ENCODE measurements at places on chromosomes 3 and 15.
A peak's percentile ranks its signal among the peaks of the same experiment; 100 is the strongest.

- H3K36me3 ChIP-seq, result no peaks in the 10 kb centered on the region
- no peak overlapping the region for H3K4me3 ChIP-seq
- H3K27me3 ChIP-seq, result no peaks in the 10 kb centered on the region
These were observed 702.2 kb downstream of the NLGN1 start for GRCh38 chr3:174099724-174100123.

DNA sequence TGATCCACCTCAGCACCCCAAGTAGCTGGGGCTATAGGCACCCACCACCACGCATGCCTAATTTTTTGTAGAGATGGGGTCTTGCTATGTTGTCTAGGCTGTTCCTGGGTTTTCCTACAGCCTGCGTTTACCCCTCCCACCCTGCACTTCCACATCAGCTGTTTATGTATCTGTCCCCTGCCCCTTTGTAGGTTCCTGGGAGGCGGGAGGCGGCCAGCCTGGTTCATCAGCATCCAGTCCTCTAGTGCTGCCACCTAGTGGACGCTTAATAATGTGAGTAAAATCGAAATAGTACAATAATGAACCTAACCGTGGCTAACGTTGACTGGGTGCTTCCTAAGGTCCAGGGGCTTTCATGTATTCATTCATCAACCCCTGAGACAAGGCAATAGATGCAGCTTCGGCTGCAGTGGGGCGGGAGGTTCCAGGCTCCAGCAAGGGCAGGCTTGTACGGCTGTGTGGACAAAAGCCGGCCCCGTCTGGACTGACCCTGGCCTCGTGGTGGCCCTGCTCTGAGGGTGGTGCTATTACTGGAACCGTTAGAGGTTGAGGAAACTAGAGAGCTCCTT, 1.2 kb upstream of the LCTL start:
- H3K36me3 ChIP-seq, result no peaks in the 10 kb centered on the region
- no peaks in the 10 kb centered on the region for H3K27me3 ChIP-seq
- H3K4me3 ChIP-seq, result no peak overlapping the region
- 0 out of 2 replicates have a peak overlapping the region, but pooled peaks have one; percentile 7 for H3K27ac ChIP-seq
- DNase-seq, result peak; percentile 76
- H3K4me1 ChIP-seq, result peaks cover 11% of the 10 kb centered on the region

DNA sequence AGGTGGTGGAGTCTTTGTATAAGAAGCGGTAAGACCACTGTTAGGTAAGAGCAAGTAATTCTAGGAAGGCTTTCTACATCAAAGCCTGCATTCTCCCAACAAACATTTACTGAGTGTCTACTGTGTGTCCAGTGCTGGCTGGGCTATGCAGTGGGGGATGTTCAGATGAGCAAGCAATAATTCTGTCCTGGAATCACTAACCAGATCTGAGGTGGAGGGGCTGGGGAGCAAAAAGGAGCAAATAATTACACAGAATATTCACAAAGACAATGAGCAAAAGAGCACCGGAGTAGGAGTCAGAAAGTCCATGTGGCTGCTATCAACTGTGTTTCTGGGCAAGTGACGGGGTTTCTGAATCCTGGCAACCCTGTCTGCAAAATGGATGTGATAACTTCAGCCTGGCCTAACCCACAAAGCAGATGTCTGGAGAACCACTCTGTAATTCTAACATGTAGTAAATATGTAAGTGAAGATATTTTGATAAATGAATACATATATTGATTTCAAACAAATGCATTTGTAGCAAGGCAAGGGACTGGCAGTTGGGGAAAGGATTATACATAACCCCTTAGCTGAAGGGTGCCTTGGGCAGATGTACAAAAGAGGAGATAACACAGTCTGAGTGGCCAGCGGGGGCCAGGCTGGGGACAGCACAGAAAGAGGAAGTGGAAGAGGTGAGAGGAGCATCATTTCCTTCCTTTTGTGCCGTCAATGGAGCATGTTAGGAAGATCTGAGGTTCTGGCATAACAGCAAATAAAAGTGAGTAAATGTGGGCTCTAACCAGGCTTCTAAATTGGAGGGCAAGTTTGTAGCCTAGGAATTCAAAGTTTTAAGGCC, 28.8 kb downstream of the CYP8B1 start:
- H3K4me1 ChIP-seq, result no peaks in the 10 kb centered on the region
- DNase-seq, result no peak
- H3K27me3 ChIP-seq, result peaks cover 43% of the 10 kb centered on the region

DNA sequence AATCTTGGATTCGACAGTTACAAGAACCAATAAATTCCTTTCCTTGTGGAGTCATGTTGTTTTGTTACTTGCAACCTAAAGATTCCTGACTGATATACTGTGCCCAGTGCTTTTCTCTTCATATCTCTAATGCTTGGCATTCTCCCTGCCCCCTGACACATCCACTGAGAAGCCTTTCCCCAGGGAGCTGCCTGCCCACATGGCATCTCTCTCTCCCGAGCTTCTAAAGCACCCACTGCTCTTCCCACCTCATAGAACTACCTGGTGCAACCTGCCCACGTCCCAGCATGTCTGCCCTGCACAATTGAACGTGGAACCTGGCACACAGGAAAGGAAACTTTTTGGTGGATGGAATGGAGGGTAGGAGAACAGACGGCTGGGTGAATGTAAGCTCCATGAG, 6.8 kb downstream of the CYP8B1 start:
- H3K4me3 ChIP-seq, result no peak overlapping the region
- peaks cover 28% of the 10 kb centered on the region for H3K27me3 ChIP-seq
- DNase-seq, result no peak
- H3K36me3 ChIP-seq, result no peaks in the 10 kb centered on the region
- H3K27ac ChIP-seq, result no peak overlapping the region

- no peaks in the 10 kb centered on the region for H3K36me3 ChIP-seq
- no peaks in the 10 kb centered on the region for H3K4me1 ChIP-seq
- no peak overlapping the region for H3K27ac ChIP-seq
- H3K27me3 ChIP-seq, result peaks cover 13% of the 10 kb centered on the region
These were observed 82.9 kb downstream of the CHDH start for GRCh38 chr3:53763353-53763752.

DNA sequence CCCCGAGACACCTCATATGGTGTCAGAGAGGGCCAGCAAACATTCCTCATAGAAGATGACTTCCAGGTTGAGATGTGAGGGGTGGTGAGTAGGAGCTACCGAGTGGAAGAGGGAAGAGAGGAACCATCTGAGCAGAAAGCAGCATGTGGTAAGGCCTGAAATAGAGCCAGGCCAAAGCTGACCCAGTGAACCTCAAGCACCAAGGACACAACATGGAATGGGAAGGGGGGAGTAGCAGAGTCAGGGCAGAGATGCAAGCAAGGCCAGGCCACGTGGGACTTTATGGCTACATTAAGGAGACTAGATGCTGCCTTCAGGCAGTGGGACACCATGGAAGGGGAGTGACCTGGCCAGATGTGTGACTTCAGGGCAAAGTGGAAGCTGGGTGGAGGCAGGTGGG, 38.3 kb upstream of the WNT5A start:
- no peak overlapping the region for H3K27ac ChIP-seq
- no peak overlapping the region for H3K4me3 ChIP-seq
- H3K4me1 ChIP-seq, result peaks cover 10% of the 10 kb centered on the region
- H3K36me3 ChIP-seq, result no peaks in the 10 kb centered on the region

DNA sequence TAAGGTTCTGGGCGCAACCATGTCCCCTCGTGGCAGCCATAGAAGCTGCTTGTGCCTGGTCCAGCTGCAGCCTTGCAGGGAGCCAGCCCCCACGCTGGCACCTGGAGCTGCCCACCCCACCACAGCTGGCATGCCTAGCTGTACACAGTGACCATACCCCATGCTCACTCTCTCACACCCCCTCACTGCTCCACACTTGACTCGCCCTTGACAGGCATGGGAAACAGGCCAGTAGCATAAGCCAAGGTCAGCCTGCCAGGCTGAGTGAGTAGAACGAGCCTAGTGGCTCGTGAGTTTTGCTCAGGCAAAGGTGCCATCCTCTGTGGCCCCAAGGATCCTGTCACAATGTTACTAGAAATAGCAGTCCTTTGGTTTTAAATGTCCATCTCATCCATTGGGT, 52.7 kb upstream of the CADM2 start:
- H3K36me3 ChIP-seq, result no peaks in the 10 kb centered on the region
- no peak overlapping the region for H3K27ac ChIP-seq
- no peaks in the 10 kb centered on the region for H3K27me3 ChIP-seq
- H3K4me3 ChIP-seq, result no peak overlapping the region
- DNase-seq, result no peak

GRCh38 chr3:27628026-27628750, 93.9 kb downstream of the EOMES start:
- peaks cover 2% of the 10 kb centered on the region for H3K4me1 ChIP-seq
- H3K4me3 ChIP-seq, result no peak overlapping the region
- no peaks in the 10 kb centered on the region for H3K36me3 ChIP-seq
- no peak overlapping the region for H3K27ac ChIP-seq
- DNase-seq, result peak; percentile 39

DNA sequence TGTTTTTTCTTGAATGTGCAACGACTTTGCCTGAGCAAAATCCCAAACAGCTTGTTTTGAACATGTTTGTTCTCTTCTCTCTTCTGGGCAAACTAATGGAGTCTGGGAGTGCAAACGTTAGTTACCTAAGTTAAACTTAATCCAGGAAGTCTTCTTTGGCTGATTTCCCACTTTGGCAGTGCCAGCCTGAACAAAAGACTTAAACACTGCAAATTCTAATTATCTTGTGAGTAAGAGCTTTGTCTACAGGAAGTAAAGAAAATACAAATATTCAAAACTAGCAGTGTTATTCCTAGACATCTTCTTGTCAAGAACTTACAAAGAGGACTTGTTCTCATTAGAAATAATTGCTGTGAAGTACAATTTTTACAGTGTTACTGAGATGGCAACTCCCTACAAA, 16.7 kb upstream of the DENND6A start:
- no peak for DNase-seq
- no peak overlapping the region for H3K4me3 ChIP-seq
- H3K4me1 ChIP-seq, result no peaks in the 10 kb centered on the region
- no peaks in the 10 kb centered on the region for H3K27me3 ChIP-seq

GRCh38 chr3:166864473-166865467, 515.3 kb downstream of the ZBBX start:
- DNase-seq, result no peak
- H3K36me3 ChIP-seq, result no peaks in the 10 kb centered on the region
- no peaks in the 10 kb centered on the region for H3K27me3 ChIP-seq
- H3K27ac ChIP-seq, result no peak overlapping the region
- H3K4me3 ChIP-seq, result no peak overlapping the region
- no peaks in the 10 kb centered on the region for H3K4me1 ChIP-seq

GRCh38 chr15:63243101-63243500, 34.3 kb upstream of the APH1B start:
- peak; percentile 74 for DNase-seq
- H3K4me1 ChIP-seq, result peaks cover 11% of the 10 kb centered on the region
- peaks cover 10% of the 10 kb centered on the region for H3K36me3 ChIP-seq
- H3K4me3 ChIP-seq, result no peak overlapping the region

DNA sequence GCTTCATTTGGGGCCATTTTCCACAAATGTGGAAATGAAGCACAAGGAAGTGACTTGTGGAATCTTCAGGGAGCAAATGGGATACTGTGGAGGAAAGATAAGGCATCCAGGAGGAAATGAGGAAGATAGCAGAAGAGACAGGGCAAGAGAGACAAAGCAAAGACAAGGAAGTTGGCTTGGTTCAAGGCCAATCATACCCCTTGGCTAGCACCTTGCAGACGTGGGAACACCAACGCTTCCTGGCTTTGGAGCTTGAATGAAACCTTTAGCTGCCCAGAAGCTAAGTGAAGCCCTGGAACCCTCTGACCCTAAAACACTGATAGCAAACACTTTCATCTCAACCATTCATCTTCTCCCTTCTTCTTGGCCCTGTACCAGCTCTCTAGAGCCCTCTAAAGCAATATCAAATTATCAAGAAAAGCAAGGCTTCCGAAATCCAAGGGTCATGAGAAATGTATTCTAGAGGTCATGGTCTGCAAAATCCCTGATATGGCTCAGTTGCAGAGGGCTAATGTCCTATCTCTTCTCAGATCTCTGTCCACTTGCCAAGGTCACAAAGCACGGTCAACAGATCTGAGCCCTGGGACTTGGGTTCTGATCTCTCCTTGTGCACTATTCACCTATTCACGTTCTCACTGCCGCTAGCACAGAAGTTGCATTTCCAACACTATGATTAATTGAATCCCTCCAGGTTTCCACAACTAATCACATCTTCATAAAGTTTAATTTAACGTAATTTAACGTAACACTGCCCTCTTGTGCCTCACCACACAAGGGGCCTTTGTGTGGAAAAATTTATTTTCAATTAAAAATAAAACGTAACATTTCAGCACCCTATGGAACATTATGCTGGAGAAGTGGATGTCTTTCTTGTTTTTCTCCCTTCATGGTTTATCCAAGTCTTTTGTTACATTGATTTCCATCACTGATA, 557.6 kb upstream of the ADAMTS9 start:
- no peak overlapping the region for H3K4me3 ChIP-seq
- H3K4me1 ChIP-seq, result no peaks in the 10 kb centered on the region
- H3K27me3 ChIP-seq, result peaks cover 7% of the 10 kb centered on the region
- no peak overlapping the region for H3K27ac ChIP-seq
- H3K36me3 ChIP-seq, result no peaks in the 10 kb centered on the region
- peak; percentile 1 for DNase-seq

DNA sequence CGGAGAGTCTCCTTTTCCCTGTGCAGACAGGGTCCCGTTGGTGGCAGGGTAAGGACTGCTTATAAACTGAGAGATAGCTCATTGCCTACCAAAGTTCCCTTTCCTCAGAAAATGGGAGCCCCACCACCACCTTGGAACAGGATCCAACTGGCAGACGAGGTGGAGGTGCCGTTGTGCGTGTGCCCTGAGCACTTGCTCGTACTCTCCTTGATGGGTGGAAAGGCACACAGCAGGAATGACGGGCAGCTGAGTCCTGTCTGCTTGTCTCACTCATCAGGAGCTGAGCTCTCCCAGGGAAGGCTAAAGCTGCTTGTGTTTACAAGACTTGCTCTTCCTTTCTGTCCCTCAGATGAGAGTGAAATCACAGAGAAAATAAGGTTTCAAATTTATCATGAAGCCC, 60.7 kb downstream of the B3GNT5 start:
- H3K27ac ChIP-seq, result no peak overlapping the region
- H3K4me3 ChIP-seq, result no peak overlapping the region

- H3K27me3 ChIP-seq, result 0 out of 2 replicates have a peak, but pooled peaks cover 2% of the 10 kb centered on the region
- no peak overlapping the region for H3K4me3 ChIP-seq
- no peak overlapping the region for H3K27ac ChIP-seq
- no peaks in the 10 kb centered on the region for H3K36me3 ChIP-seq
- peak; percentile 10 for DNase-seq
These were observed 29.8 kb upstream of the MB21D2 start for GRCh38 chr3:192947421-192947820.

DNA sequence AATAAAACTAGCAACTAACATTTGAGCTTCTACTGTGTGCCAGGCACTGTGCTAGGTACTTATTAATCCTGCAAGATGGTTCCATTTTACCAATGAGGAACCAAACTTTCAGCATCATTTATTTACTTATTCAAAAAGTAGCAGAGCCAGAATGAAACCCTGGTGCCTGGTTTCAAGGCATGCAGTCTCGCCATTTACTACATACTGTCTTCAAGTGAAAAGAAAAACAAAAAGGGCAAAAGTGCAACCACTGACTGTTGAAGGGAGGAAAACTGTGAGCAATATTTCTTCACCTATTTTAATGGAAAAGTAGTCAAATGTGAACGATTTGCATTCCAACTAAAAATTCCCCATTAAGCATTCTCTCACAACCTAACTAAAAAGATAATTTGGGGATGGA, 8.7 kb downstream of the DCUN1D1 start:
- H3K4me3 ChIP-seq, result no peak overlapping the region
- no peaks in the 10 kb centered on the region for H3K36me3 ChIP-seq
- H3K4me1 ChIP-seq, result peaks cover 11% of the 10 kb centered on the region
- H3K27me3 ChIP-seq, result no peaks in the 10 kb centered on the region
- H3K27ac ChIP-seq, result no peak overlapping the region
